ENCODE measurements at places on chromosomes 2 and 18. TPM values are rescaled to one million over a fixed set of nuclear protein-coding genes. Genes with fewer than 3 reads are reported as not detected.

UGT1A3 gene
- not detected for total RNA-seq

UGT1A10 gene
- not detected for total RNA-seq

ALPG gene
- total RNA-seq, result not detected

PARD3B gene
- 0.42 TPM for total RNA-seq

STAT4 gene
- total RNA-seq, result 4.5 TPM

Measured in hair follicular keratinocyte (primary cell).